ENCODE measurements at places on chromosomes 5 and 9.

- no peak for DNase-seq
These were observed 5.2 kb downstream of the CEMIP2 start for GRCh38 chr9:71762900-71763653.

DNA sequence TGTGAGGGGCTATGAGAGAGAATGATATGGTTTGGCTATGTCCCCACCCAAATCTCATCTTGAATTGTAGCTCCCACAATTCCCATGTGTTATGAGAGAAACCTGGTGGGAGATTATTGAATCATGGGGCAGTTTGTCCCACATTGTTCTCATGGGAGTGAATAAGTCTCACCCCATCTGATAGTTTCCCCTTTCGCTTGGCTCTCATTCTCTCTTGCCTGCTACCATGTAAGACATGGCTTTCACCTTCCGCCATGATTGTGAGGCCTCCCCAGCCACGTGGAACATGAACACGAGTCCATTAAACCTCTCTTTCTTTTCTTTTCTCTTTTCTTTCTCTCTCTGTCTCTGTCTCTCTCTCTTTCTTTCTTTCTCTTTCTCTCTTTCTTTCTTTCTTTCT is 743.4 kb upstream of the CTNND2 start:
- DNase-seq, result no peak

DNA sequence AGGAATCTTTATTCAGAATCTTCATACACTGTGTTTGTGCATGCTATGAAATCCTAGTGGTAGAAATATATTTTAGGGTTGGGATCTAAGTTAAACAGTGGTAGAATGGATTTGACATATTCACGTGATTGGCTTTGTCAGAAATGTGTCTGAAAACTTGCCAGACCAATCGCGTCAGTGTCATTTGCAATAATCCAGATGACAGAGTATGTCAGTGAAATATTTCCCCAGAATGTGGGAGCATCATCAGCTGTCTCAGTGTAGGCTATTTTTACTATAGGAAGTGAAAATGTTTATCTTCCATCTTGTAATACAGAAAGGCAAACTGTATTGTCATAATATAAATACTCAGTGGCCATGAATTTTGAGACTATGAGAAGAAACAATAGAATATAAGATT is 220.6 kb upstream of the EDIL3 start:
- DNase-seq, result no peak

GRCh38 chr9:105637787-105638395 is 24.4 kb upstream of the TAL2 start:
- no peak for DNase-seq

DNA sequence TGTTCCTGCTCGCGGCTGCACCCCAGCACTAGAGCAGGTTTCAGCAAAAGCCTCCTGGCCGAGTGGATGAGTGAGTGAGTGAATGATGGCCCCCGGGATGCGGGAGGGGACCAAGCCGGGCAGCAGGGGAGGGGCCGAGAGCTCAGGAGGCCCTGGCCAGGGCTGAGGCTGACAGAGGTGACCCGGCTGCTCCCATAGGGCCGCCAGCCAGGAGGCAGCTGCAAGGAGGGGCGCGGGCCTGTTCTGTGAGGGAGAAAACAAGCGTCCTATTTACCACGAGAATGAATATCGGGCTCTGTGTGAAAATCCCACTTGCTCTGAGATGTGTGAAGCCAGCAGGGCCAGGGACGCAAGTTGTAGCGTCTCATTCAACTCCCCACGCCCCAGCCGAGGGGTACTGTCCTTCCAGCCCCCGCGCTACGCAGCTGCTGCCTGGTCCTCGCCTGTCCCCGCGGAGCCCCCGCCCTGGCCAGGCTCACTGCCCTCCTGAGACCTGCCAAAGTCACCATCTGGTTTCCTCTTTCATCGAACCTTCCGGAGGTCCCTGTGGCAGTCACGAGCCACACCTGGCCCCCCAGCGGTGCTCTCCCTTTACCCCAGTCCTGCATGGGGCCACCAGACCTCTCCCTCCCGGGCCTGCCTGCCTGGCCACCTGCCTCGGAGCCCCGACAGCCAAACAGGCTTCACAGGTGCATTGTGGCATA is 38.8 kb downstream of the RASGEF1C start:
- no peak for DNase-seq

DNA sequence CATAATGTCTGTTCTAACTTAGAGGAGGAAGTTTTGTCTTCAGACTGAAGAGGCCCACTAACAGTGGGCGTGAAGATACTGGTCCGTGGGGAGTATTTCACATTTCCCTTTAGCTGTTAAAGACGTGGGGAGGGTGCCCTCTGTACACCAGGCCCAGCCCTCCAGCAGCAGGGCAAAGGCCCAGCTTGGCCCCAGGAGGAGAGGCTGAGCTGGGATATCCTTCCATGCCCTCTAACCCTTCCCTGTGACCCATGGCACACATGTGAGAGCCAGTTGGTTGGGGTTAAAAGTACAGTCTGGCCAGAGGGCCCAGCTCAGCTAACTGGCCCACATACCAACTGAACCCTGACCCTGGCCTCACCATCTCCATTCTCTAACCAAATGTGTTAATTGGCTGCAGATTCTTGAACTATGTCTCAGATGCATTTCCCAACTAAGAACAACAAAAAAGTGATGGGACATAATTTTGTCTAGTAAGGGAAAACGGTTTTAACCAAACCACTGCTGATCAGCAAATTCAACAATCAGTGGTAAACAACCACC is 74.4 kb downstream of the LHFPL2 start:
- DNase-seq, result peak; percentile 55

GRCh38 chr5:123382252-123382651 is 41.0 kb downstream of the CEP120 start:
- DNase-seq, result no peak

- DNase-seq, result no peak
These were observed 545.6 kb downstream of the CAAP1 start for GRCh38 chr9:26346942-26347477.

GRCh38 chr9:23611869-23612268 is 214.2 kb downstream of the ELAVL2 start:
- DNase-seq, result no peak

- no peak for DNase-seq
These were observed 25.4 kb downstream of the ADAMTS16 start for GRCh38 chr5:5165541-5166002.

DNA sequence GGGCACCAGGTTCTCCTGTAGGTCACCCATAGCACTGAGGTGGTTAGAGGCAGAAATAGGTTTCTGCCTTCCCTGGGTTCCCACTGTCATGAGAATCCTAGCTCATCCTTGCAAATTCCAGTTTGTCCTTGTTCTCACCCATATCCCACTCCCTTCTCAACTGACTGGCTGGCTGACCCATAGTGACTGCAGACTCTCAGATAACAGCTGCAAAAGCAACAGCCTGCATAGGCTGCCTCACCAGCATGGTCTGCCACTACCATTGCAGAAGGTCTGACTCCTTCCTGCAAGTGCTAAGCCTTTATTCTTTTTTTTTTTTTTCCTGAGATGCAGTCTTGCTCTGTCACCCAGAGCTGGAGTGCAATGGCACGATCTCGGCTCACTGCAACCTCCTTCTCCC is 194.0 kb downstream of the SEMA6A start:
- no peak for DNase-seq

DNA sequence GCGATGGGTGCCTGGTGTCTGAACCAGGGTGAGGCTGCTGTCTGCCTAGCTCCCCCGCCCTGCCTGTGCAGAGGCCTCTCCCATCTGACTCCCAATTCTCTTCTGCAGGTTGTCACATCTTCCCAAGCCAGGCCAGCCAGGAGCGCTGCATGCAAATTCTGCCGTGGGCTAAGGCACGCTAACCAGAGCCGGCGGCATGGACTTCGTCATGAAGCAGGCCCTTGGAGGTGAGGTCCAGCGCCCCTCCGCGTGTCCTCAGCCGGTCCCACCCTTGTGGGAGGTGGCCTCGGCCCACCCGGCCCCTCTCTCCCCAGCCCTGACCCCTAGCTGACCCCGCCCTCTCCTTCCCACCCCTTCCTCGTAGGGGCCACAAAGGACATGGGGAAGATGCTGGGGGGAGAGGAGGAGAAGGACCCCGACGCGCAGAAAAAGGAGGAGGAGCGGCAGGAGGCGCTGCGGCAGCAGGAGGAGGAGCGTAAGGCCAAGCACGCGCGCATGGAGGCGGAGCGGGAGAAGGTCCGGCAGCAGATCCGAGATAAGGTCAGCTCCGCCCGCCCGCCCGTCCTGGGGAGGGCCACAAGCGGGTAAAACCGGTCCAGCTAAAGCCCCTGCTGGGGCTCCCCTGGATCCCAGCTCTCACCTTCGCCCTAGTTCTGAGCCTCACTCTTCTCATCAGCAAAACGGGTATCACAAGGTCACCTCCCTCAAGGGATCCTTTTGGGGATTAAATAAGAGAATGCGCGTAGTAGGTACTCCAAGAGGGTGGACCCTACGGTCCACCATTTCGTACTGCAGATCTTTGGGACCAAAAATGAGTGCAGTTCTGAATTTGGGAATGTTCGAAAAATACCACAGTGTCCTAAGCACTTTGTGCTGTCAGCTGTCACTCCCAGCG is 7.4 kb downstream of the CPLX2 start:
- no peak for DNase-seq

DNA sequence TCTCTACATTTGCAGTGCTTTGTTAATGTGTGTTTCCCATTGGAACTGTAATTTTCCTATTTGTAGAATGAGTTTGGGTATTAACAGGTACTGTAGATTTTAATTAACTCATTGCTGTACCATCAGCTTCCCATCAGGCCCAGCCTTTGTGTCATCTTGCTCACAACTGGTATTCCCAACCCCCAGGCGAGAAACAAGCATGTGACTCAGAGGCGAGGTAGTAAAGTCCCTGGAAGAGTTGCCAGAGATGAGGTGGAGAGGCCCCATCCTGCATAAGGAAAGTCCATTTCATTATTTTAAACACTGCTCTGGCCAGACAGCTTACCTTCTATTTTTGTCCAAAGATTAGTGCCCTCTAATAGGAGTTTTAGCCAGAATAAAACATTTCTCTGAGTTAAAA is 29.9 kb downstream of the ADCY2 start:
- DNase-seq, result no peak

DNA sequence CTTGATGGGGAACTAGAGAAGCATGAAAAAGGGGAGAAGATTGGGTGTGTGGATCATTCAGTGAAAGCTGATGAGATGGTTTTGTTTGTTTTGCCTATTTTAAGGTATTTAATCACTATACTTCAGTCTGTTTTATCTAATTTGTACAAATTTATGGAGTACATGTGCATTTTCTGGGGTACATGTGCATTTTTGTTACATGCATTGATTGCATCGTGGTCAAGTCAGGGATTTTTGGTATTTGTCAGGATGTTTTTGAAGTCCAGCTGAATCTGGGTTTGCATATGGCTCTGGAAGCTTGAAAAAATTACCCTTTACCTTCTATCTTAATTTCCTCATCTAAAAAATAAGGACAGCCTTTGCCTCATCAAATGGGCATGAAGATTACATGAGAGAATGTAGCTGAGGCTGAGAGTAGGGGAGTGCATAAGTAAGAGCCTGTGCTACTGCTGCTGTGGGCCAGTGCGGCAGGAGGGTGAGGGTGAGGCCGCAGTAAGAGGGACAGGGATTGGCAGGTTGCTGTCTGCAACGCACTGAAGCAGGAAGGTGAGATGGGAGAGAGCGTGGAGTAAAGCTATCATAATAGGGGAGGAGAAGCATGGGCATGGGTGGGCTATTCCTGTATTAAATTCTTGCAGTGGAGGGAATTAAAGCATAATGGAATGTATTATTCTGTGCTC is 139.8 kb downstream of the NPR3 start:
- DNase-seq, result no peak

DNA sequence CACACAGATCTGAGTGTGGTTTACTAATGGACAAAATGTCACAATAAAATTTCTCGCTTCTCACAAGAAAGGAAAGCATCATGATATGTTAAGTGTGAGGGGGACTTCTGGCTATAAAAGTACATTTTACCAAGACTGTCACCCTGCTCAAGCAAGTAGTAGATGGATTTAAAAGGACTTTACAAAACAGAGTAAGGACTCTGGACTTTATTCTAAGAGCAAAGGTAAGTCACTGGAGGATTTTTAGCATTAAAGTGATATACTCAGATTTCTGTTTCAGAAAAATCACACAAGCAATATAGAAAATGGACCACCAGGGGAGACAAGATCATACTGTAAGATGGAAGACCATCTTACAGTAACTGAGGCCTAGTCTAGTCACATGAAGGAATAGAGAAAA is 19.7 kb downstream of the FANCC start:
- no peak for DNase-seq

DNA sequence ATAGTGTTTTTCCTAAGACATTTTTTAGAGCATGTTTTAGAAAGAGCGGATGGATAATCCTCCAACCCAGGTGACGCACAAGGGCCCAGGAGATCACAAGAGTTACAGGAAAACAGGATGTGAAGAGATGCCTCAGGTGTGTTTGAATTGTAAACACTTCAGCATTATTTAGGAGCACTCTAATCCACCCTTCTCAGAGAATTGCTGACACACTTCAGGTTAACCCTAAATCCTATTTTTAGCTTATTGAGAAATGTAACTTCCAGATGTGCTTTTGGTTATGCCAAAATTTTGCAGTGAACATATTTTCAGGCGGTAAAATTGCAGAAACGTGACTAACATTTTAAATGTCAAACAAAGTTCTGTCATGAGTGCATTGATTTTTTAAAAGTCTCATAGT is 755.4 kb upstream of the CTNND2 start:
- DNase-seq, result no peak

DNA sequence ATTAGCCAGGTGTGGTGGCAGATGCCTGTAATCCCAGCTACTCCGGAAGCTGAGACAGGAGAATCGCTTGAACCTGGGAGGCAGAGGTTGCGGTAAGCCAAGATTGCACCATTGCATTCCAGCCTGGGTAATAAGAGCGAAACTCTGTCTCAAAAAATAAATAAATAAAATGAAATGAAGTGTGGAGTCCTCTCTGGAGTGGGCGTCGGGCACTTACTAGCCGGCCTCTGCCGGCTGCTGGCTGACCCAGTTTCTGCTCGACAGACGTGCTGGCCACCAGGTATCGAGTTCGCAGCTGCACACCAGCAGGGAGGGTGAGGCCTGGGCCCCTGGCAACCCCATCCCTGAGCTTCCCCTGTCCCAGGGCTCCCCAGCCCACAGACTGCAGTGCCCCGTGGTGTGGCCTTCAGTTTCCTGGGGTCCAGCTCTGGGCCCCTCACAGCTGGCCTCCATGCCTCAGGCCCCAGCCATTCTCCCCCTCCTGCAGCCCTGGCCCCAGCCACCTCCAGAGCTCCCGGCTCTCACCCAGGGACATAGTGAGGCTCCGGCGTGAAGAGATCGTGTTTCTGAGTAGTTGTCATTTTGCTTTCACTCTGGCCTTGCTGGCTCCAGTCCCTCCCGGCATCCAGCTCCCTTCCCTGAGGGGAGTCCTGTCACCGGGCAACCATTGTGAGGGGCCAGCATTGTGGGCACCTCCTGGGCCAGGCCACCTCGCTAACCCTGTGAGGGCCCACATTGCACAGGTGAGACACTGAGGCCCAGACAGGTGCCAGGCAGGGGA is 3.8 kb upstream of the STPG3 start:
- no peak for DNase-seq

DNA sequence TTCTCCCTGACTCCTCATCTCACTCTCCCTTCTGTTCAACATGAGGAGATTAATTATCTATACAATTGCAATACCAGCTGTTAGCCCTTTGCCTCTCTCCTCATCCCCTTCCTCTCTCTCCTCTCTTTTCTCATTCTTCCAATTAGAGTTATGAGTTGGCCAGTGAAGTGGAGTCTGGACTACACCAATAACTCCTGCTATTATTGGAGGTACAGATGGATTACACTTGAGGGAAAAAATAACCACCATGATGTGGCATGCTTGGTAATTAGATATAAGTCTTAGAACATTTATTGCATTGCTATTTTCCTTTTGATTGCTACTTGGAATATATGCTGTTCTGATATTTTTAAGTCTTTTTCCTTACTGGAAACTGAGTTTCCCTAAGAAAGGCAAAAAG is 159.2 kb downstream of the FRMD3 start:
- no peak for DNase-seq

GRCh38 chr5:159775890-159776289 is 140.4 kb upstream of the ADRA1B start:
- DNase-seq, result no peak

Measured in GM06990 (cell line).